ENCODE measurements at places on chromosomes 16 and 17. TPM values are rescaled to one million over a fixed set of nuclear protein-coding genes. Genes with fewer than 3 reads are reported as not detected.

GRCh38 chr16:74143171-74143570 is 153.4 kb upstream of the PSMD7 start:
- no peak for DNase-seq

Gene BICDL2
- total RNA-seq, result not detected

GRCh38 chr16:53085369-53085843 is 30.6 kb downstream of the CHD9 start:
- no peak for DNase-seq

DNA sequence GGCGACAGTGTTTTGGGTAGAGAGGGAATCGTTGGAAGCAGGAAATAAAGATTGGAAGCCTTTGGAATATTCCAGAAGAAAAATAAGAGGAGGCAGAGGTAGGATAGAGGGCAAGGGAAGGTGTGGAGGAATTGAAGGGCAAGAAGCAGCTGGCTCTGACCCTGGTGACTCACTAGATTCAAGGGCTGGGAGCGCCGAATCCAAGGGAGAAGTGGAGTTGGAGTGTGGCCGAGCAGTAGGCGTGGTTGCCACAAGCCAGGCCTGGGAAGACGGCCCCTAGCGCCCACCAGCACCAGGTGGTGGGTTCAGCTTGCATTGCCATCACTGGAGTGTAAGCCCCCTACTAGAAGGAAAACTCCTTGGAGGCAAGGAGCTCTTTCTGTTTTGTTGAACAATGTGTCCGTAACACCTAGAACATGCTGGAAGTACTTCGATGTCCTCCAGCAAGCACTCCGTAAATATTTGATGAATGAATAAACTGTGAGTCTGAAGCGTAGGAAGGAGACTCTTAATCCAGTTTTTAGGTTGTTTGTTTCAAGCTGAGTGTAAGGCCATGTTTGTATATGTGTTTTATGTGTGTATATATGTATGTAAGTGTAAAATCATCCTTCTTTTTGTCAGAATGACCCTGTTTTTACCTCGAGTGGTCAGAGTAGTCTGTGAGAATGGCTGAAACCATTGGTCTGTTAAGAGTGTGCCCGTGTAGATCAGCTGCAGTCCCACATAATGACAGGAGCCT is 139.5 kb downstream of the CMIP start:
- peak; percentile 83 for DNase-seq

DNA sequence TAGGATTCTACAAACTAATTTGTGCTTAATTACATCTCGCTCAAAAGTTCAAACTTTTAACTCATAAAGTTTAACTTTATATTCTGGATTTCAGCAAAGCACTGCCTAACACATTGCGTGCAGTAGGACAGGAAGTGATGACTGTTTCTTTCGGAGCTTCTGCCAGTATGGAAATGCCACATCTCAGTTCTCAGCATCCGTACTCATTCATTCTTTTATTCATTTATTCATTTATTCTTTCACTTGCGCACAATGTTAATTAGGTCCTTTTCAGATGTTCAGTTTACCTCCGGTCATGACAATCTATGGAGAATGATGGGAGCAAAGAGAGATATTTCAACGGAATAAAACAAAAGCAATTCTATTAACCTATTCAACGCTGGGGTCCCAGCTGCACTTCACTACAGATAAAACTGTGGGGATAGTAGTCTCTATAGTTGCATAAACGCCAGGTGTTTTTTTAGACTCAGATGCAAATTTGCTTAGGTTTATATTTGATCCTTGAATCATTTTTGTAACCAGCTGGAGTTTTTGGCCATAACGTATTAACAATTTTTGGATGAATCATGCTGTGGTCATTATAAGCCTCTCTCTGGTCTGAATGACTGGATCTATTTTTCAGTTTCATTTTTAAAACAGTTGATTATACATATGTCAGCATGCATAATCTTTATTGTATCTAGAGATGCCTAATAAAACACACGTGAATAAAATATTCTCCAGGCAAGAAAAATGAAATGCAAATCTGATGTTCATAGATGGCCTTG is 143.9 kb downstream of the KCNJ2 start:
- peak; percentile 6 for DNase-seq

- DNase-seq, result no peak
Observed at GRCh38 chr16:1559446-1559975, 26.0 kb downstream of the TMEM204 start.

Gene PRMT7
- 74.9 TPM for total RNA-seq

Gene CA7
- not detected for total RNA-seq
